Hematopoietic multipotent progenitor cell treated with erythropoietin and hydrocortisone succinate and interleukin-3 and kit ligand, for 6 days (in vitro differentiated cells): ENCODE measurements at places on chromosomes 12 and 14.

GRCh38 chr12:52499806-52500560, 6.9 kb upstream of the KRT6A start:
- DNase-seq: no peak

DNA sequence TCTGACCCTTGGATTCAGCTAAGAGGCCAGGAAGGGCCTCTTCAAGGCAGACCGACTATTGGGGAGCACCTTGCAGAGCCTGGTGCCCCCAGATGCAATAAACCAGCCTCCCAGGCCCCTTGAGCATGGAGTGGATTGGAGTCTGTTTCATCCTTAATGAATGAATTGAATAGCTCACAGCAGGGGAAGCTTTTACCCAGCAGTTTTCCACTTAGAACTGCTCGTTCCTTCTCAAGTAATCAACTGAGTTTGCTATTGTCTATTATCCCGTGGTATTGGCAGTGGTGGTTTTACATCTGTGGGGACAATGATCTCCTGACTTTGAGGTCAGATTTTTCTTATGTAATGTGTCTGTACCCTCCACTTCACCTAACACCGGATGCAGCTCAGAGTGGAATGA, 197.6 kb downstream of the AACS start:
- no peak for DNase-seq

GRCh38 chr14:29165431-29165830, 398.8 kb downstream of the FOXG1 start:
- no peak for DNase-seq

DNA sequence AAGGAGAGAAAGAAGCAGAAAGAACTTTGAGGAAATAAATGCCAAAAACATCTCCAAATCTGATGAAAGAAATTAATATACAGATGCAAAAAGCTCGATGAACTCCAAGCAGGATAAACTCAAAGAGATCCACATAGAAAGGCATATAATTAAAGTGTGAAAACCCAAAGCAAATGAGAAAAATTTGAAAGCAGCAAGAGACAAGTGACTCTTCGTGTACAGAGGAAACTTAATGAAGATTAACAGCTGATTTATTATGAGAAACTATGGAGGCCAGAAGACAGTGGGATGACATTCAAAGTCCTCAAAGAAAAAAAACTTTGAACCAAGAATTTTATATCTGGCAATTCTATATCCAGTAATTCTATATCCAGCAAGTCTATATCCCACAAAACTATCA, 163.0 kb upstream of the TMCC3 start:
- peak; percentile 46 for DNase-seq

DNA sequence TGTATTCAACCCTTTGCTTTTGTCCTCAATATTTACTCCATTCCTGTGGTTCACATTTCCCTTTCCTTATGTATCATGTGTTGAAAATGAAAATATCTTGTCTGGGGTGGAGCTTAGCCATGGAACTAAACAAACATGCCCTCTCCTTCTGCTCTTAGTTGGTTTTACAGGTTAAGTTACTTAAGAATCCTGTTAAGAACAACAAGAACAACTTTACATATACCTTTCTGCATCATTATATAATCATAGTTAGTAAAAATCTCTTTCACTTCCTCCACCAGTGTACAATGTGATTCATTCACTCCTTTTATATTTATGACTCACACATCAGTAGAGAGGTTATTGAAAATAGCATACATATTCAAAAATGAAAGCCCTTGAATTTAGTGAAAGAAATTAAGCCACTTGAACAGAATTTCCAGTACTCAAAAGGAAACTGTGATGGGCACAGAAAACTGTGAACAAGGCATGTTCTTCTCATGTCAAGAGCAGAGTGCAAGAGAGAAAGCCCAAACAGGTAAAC, 307.7 kb downstream of the CCDC91 start:
- DNase-seq: no peak

DNA sequence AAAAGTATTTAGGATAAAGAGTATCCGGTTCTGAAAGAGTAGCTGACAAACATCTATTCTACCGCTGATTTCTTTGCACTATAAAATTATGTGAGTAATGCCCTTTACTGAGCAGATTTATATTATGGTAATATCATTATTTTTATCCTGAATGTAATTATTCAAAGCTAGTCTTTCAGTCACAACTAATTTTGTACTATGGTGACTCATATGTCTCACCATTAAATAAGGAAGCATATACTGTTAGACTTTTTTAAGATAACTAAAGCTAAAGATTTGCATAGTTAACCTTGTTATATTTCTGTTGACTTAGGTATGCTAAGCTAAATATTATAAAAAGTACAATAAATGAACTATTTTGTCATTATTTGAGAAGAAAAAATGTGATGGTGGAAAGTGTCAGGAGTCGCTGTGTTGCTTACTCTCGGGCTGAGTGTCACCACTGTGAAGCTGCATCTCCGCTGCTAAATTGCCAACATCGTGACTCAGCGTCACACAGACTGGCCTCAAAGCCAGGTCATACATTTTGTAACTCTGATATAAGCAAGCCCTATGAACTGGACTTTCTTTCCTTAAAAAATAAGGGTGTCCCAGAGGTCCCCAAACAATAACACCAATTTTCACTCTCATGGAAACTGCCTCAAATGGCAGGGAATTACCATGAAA, 69.1 kb upstream of the SSTR1 start:
- DNase-seq: no peak

GRCh38 chr12:79874665-79875064, 60.2 kb downstream of the PPP1R12A start:
- DNase-seq: no peak

DNA sequence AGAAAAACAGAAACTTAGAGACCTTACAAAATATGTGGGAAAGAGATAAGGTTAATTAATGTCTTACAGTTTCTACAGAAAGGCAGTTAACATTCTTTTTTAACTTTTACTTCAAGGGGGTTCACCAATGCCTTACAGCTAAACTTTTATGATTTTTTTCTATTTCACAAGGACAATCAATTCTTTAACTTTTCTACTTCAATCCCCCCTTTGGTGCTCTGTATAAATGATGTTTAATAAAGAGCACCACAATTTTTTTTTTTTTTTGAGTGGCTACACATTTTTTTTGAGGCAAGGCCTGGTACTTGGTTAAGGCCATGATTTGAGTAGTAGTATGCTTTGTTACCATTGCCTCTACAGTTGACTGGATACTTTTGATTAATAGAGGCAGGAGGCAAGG, 279.6 kb downstream of the PRKD1 start:
- peak; percentile 63 for DNase-seq

- no peak for DNase-seq
These were observed 54.8 kb upstream of the FLRT2 start for GRCh38 chr14:85475113-85475512.

GRCh38 chr12:80791863-80792262, 75.2 kb downstream of the MYF5 start:
- DNase-seq: no peak

GRCh38 chr12:46197883-46198282, 71.0 kb downstream of the SLC38A1 start:
- DNase-seq: no peak

DNA sequence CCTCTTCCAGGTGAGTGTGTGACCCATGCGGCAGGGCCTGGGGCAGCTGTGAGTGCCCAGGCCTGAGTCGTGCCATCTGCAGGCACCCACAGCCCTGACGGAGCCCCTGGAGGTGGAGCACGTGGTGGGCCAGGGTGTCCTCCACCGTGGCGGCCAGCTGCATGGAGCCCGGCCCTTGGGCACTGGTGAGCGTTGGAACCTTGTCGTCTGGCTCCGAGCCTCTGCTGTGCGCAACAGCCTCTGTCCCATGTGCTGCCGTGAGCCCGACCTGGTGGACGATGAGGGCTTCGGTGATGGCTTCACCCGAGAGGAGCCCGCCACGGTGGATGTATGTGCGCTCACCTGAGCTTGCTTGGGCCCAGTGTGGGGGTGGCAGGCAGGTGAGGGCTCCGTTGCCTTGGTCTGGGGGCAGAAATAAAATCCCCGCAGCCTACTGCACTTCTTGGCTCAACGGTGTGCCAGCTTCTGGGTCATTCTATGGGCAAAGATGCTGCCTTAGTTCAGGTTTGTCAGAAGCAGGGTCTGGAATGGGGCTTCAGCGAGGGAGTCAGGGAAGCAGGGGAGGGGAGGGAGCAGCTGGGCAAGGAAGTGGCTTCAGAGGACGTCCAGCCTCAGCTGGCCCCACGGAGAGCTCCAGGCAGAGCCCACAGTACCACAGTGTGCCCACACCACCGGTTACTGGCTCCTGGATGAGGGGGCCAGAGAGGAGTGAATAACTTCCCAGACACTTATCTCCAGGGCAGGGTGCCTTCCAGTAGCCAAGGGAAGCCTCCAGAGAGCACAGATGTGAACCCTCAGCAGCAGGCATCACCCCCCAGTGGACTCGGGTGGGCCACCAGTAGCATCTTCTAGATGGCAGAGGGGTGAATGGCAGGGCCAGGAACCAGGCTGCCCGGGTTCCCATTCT, 1.2 kb upstream of the ARL6IP4 start:
- no peak for DNase-seq

GRCh38 chr12:68331869-68332727, at the start of gene MDM1:
Gene MDM1 (minus strand): TSS chr12:68332362. CDS start chr12:68332245, 117 bp downstream.
- DNase-seq: peak; percentile 100

GRCh38 chr12:92439420-92439805, 263.4 kb upstream of the PLEKHG7 start:
- DNase-seq: no peak

DNA sequence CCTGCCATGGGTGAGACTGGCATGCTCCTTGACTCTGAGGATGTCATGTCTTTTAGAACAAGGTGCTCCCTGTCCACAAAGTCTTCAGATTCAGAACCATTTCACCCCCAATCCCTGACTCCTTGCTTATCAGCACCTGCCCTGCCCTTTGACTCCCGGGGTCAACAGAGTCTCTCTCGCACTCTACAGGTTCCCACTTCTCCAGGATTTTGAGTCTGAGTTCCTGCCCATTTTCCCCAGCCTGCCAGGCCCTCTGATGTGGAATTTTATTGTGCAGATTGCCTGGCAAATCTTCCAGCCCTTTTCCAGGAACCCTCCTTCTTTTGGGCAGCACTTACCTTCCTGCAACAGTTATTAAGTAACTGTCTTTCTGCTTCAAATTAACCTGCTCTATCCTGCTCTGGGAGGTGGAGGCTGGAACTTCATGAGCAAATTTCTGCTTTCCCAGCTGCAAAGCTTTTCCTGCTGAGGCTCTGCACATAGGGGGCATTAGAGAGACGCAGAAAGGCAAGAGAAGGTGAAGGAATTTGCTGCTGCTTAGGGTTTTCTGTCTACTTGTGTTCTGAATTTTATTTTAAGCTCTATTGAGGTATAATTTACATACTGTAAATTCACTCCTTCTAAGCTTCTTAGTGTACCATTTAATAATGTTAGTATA, 259.1 kb downstream of the PCNX1 start:
- DNase-seq: peak; percentile 63

GRCh38 chr12:52259657-52260243, 14.7 kb upstream of the KRT86 start:
- DNase-seq: peak; percentile 18

DNA sequence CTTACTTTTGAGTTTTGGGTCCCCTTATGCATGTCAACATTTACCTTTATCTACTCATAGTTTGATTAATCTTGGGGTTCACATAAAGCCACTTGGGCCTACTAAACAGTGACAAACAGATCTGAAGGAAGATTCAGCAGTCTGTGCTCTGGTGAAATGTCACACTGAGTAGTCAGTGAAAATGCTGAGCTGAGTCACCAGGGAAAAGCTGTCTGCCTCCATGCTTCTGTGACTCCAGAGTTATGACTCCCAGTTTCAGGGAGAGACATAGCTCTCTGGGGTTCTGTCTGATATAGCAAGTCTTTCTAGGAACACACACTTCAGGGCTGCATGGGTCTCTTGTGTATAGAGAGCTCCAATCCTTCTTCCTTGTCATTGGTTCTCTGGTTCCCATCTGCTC, 406.3 kb upstream of the FAR2 start:
- no peak for DNase-seq

DNA sequence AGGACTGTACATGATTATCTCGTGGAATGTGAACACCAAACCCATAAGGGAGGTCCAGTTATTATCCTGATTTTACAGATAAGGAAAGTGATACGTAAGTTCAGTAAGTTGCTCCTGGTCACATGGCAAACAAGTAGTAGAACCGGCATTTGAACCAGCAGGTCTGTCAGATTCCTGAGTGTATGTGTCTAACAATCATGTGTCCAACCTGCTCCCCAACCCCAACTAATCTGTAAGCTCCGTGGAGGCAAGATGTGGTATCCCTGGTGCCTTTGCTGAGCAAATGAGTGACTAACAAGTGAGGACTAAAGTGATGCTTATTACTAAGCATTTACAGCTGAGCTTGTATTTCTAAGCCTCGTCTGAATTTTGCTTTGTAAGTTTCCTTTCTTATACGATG, 65.9 kb downstream of the PTPN21 start:
- no peak for DNase-seq

DNA sequence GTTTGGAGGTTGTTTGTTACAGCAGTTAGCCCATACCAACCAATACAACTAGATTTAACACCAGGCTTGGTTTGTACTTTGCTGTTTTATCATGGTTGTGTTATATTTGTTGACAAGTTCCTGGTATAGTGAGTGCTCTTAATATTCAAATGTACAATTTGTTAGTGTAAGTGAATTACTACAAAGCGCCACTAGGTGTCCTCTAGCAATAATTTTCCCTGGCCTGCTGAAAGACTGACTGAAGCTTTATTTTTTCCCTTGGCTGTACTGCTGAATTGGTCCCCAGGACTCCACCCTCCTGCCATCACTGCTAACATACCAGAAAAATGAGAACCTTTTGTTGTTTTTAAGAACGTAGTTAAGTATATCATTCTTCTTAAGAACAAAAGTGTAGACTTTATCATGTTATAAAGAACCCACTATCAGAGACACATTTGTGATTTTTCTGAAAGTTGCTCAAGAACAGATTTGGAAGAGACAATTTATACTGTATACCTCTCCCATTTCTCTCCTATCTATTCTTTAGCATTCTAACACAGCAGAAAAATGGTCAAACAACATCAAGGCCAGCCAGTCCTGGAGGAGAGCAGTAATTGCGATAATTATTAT, 75.3 kb upstream of the FAR2 start:
- peak; percentile 87 for DNase-seq

DNA sequence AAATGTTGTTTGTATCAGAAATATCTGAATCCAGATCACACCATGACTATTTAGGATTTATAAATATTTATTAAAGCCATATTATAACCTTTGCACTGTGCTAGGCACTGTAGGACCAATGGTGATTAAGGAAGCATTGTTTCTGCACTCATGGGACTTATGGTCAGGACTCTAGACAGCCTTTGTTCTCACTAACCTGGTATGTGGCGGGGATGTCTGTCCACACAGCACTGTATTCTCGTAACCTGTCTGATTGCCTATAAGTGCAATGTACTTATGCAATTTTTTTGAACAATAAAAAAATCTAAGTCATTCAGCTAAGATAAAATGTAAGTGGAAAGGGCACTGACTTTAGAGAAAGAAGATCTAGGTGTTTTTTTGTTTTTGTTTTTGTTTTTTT, 6.7 kb upstream of the SSPN start:
- no peak for DNase-seq
